G401 (cell line): ENCODE measurements at places on chromosomes 3 and 15.

DNA sequence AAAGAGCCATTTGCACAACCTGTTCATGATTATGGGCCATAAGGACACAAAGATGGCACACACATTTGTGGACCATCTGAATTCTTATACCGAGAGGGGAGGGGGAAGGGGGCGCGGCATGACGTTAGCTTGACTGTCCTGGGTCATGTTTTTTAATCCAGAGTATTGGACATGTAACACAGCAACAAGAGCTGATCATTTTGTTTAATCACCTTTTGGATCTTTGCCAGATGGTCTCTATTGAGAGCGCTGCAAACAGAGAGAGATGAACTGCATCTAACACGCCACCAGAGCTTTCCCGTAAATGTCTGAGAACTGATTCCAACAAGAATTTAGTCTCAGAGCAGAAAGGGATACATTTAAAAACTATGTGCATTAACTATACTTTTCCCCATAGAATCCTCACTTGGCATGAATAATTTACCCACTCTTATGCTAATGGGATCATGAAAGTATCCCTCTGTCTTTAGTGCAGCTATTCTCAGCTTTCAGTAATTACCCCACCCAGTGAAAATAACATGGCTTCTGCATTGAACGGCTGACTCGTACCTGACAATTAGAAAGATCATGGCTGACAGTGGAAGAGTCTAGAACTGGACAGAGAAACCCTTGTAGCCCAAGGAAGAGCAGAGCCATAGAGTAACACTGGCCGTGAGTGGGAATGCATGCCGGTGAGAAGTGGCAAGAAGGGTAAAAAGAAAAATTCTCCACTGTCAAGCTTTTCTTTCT is 22.6 kb downstream of the MEIS2 start:
- DNase-seq: no peak

GRCh38 chr3:53046171-53047170 is 598 bp upstream of the SFMBT1 start:
- peak; percentile 33 for DNase-seq

DNA sequence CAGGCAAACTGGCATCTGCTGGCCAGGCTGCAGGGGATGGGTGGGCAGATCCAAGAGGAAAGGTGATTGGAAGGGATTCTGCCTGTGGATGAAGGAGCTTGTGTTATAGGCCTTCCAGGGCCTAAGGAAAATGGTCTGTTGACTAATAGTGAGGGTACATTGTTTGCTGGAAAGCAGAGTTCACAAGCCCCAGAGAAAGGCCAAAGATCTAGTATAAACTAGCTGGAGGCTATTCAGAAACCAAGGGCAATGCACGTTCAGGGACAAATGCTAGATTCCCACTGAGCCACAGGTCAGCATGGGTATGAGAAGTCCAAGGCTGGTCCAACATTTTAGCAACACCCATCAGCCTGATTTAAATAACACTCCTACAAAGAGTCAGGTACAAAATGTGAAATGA is 74.7 kb downstream of the FBN1 start:
- DNase-seq: no peak

GRCh38 chr3:22969276-22969675 is 233.9 kb upstream of the UBE2E2 start:
- no peak for DNase-seq

DNA sequence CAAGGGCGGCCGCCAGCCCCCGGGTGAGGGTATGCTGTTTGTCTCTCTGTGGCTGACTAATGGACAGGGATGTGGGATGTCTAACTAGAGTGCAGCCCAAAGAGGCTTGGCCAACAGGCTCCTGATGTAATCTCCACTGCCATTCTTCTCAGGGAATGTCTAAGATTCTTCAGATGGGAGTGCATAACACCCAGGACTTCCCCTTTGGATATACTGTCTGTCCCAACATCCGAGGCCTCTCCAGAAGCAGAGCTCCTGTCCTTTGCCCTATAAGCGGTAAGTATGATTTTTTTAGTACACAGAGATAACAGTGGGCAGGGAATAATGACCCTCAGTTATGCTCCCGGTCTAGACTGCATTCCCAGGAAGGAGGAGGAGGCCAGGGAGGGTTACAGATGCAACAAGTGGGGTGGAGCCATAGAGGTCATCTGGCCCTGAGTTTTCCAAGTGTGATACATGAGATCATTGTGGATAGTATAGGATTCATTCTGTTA is 62.5 kb upstream of the SLCO2A1 start:
- no peak for DNase-seq

- no peak for DNase-seq
Measured at GRCh38 chr15:63944681-63944955, 101.7 kb downstream of the DAPK2 start.

GRCh38 chr3:12185172-12185710 is 26.5 kb upstream of the TIMP4 start:
- DNase-seq: no peak

GRCh38 chr15:100261302-100262240 is 80.2 kb downstream of the ADAMTS17 start:
- no peak for DNase-seq

GRCh38 chr3:117350371-117350770 is 640.8 kb downstream of the TUSC7 start:
- no peak for DNase-seq

GRCh38 chr3:62922326-62922725 is 47.1 kb upstream of the CADPS start:
- DNase-seq: no peak

- DNase-seq: no peak
Measured at GRCh38 chr15:90203473-90203872, 2.3 kb downstream of the SEMA4B start.

DNA sequence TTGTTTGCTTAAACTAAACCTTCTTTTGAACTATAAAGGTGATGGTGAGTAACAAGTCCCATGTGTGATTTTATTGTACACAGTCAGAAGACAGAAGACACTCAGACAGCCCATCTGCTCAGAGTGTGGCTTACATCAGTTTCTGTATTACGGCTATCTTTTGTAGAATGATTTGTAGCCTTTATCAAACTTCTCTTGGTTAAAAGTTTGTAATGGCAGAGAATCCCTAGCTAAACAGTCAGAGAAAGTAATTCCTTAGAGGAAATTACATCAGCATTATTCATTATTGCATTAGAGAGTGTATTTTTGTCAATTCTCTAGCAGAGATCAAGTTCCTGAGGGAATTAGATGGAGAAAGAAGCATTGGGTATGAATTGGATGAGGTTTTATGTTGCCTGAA is 500.8 kb downstream of the CNTN4 start:
- no peak for DNase-seq
